COLO829 (cell line): ENCODE measurements at places on chromosomes 4 and X.

GRCh38 chrX:41338436-41338835 is 4.5 kb downstream of the DDX3X start:
- no peak for DNase-seq

- DNase-seq, result peak; percentile 50
Observed at GRCh38 chr4:17469931-17470674, 41.8 kb downstream of the QDPR start.

GRCh38 chr4:7872264-7872771 is 67.3 kb downstream of the AFAP1 start:
- no peak for DNase-seq

- no peak for DNase-seq
Observed at GRCh38 chr4:150852216-150852615, 162.9 kb downstream of the LRBA start.

DNA sequence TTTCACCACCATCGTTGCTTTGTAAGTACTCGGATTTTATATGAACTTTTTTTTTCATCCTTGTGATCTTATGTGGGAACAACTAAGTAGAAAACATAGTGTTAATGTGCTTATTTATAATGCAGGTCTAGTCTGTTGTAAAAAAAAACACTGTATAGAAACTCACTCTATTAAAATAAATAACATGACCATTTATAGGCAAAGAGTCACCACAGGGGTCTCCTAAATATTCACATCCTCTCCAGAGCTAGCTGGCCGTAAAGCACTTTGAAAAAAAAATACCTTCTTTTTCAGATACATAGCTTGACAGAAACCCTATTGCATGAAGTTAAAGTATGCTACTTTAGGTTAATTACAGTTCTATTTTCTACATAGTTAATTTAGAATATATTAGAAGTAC is 11.2 kb downstream of the TMEM184C start:
- DNase-seq, result no peak

- DNase-seq, result no peak
Observed at GRCh38 chr4:161260819-161261218, 903.0 kb downstream of the FSTL5 start.

GRCh38 chr4:148787285-148787684 is 345.1 kb upstream of the NR3C2 start:
- DNase-seq, result no peak

DNA sequence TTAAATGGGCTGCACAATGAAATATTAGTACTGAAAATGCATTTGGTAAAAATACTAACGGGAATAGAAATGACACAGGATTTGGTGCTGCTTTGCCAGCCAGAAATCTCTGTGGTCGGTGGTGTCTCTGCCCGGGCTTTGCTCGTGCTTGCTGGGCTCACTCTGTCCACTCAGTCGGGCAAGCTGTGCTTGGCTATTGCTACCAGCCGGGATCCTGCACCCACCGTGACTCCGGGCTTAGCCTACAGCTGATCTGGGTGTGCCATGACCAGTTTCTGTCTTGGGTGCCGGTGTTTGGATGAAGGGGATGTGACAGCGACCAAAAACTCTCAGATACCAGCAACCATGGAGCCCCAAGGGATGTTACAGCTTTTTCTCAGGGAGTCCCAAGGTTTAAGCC is 487.7 kb downstream of the TECRL start:
- DNase-seq, result no peak

DNA sequence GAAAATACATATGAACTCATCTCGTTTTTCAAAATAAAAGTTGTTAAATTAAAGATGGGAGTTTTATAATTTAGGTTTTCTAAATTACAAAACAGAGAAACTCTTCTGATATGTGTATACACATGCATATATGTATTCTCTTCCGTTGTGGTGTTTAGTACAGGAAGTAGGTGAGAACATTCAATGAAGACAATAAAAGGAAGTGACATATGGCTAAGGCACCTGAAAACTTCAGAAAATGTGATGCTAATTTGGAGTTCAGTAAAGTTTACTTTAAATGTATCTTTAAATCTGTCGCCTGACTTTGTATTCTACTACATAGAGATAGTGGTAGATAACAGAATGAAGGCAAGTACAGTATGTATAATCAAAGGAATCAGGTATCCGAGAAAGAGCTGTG is 33.5 kb upstream of the ITM2A start:
- DNase-seq, result no peak

DNA sequence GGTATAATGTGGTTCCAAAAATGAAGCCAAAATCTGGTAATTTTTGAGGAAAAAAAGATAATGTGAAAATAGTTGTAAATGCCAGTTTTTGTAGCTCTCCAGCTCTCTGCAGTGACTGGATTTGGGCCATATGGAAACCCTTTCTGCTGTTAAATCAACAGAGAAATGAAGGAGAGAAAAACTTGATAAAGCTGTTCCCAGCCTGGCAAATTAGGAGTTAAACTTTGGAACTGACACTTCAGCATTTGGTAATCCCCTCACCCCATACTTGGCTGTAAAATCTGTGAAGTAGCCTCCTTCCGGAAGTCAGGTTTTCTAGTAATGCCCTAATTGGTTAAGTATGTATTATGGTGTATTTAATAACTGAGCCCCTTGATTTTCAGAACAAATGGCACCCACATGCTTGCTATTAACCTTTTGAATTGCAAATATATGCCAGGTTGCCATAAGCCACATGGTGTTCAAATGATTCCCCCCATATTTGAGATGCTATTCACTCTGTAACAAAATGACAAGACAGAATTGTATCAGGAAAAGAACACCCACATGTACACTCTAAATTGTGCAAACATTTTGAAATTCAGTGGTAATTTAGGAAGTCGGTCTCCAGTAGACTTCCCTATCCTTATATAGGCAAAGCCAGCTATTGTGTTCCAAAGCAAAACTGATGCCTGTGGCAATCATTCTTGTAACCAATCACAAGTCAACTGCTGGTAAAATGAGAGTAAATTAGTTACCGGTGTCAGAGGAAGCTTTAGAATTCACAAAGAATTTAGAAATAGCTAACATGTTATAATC is 96.3 kb upstream of the ADAMTS3 start:
- no peak for DNase-seq

GRCh38 chrX:120739300-120739699 is 109.4 kb upstream of the C1GALT1C1 start:
- no peak for DNase-seq

GRCh38 chr4:120816296-120816965 is 106.1 kb downstream of the PRDM5 start:
- DNase-seq, result no peak

GRCh38 chr4:149799546-149799945 is 16.1 kb downstream of the IQCM start:
- no peak for DNase-seq

DNA sequence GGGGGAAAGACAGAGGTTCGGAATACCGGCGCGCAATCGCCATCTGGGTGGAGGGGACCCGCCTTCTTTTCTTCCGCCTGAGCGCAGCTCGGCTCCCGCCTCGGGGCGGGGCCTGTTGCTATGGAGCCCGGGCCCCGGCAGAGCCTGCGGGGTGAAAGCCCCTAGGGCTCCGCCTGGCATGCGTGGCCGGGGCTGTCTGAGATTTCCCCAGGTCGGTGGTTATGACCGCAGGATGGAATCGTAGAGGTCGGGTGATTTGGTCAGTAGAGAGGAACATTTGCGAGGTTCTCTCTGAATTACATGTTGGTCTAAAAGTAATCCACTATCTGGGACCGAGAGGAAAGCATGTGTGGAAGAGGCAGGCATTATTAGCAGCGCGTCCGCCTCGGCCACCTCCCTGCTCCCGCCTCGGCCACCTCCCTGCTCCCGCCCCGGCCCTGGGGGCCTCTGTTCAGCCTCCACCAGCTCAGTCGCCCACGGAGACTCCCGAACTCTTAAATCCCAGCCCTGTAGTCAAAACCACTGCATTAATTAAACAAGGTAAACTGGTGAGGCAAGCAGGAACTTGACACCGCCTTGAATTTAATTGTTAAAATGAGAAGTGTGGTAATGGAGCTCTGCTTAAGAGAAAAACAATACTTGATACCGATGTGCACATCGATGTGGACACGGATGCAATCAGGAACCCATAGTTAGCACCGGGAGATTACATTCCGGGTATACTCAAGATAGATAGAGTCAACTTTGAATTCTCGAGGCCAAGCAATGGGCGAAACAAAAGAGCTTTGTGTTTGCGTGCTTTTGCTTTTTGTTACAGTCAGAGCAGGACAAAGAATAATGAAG is 45.2 kb downstream of the TRIM2 start:
- DNase-seq, result peak; percentile 96

- peak; percentile 44 for DNase-seq
Observed at GRCh38 chrX:51641421-51642021, 22.8 kb upstream of the CENPVL3 start.

DNA sequence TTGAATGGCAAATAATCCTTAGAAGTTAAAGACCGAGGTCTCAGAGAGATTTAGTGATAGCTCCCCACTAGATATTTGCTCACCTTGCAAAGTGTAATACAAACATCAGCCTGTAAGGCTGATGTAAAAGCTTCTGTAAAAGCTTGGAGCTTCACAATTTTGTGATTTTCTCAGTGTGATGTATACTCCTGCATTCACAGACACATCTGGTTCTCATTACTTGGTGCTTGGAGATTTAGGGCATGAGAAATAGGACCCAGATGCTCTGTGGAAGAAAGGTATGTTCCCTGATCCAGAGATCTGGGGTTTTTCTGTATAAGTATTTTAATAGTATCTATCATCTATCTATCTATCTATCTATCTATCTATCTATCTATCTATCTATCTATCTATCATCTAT is 1664.3 kb downstream of the C4orf33 start:
- DNase-seq, result no peak

DNA sequence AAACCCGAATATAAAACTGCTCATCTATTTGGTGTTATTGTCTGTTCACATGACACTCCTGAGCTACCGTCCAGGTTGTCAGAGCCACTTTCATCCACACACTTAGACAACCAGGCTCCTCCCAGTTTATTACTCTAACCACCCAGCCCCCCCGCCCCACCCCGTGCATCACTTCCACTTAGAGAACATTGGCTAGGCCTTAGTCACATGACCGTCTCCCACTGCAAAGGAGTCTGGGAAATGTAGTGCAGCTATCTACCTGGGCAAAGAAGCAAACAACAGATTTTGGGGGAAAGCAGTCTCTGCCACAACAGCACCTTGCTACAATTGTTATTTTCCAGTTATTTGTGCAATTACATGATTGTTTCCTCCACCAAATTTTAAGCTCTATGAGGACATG is 57.6 kb upstream of the RBPJ start:
- peak; percentile 10 for DNase-seq

- DNase-seq, result no peak
Observed at GRCh38 chr4:152316969-152317368, 218.9 kb downstream of the FBXW7 start.

DNA sequence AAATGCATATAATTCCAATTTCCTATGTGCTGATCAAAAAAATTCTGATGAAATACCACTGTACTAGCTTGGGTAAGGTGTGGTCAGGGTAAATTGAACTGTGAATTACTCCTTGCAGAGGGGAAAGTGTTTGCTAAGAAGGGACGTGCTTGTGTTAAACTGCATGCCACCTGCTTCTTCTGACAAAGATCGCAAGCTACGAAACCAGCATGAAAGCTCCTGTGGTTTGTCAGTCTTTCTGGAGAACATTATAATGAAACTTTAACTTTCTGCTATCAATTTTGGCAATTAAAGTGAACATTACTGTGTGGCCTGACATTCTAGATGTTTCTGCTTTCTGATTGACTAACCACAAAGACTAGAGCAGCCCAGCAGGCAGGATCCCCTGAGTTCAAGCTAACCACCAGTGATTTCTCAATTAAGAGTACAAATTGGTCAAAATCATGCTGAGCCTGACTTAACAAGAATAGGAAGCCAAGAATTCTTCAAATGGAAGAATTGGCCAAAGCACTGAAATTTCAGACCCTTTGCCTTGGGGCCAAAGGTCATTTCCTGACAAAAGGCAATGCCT is 239.0 kb downstream of the SLITRK2 start:
- no peak for DNase-seq

- peak; percentile 76 for DNase-seq
Observed at GRCh38 chr4:151744614-151745013, 16.2 kb downstream of the GATB start.

GRCh38 chr4:83071116-83071515 is 36.1 kb downstream of the COPS4 start:
- no peak for DNase-seq

- DNase-seq, result no peak
Observed at GRCh38 chr4:100754751-100755150, 236.9 kb upstream of the EMCN start.

GRCh38 chr4:140800666-140801065 is 44.5 kb upstream of the TBC1D9 start:
- DNase-seq, result no peak

GRCh38 chr4:48379587-48380180 is 38.4 kb downstream of the SLAIN2 start:
- no peak for DNase-seq

DNA sequence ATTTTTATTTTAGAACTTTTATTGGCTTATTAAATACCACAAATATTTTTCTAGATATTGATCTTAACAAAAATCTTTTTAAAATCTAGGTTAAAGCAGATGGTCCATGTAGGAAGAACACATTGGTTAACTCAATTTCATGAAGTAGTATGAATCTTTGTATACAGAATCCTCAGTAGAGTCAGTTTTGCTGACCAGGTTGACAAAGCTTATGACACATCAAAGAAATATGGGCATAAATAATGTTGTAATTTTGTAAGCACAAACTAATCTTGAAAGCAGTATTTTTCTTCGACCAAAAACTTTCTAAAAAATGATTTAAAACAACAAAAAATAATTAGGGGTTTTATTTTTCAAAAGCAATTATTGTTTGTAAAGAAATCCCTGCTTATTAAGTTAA is 479.3 kb upstream of the PCDH10 start:
- DNase-seq, result no peak

DNA sequence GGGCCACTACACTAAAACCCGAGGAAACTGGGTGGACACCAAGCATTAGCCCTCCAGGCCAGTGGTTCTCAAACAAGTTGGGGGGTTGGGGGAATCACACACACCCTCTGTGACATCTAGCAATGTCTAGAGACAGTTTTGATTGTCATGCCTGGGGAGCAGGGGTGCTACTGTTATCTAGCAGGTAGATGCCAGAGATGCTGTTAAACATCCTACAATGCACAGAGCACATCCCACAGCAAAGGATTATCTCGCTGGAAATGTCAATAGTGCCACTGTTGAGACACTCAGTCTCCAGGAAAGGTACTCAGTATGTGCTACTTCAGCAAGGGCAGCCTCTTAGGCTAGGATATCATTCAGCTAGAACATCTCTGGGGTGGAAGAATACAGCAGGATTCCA is 1.3 kb downstream of the SMC1A start:
- no peak for DNase-seq

GRCh38 chr4:68152411-68152810 is 22.7 kb upstream of the TMPRSS11F start:
- DNase-seq, result peak; percentile 59

DNA sequence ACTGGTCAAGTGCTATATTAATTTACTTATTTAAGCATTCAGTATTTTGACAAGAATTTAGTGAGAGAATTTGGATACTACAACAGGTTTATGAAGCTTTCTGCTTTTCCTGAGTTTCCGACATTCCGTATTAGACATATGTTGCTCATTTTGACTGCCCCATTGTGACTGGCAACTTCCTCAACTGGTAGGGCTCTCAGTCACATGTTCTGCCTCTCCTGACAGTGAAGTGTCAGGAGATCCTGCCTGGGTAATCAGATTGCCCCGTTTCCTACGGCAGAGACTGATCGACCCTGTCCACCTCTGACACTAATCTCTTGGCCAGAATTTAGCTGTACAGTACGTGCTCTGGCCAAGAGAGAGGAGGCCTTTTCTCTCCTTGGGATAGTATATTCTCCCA is 49.5 kb downstream of the CLNK start:
- DNase-seq, result no peak
